ENCODE measurements at places on chromosomes 7 and 10.

GRCh38 chr7:95253986-95254385 is 70.3 kb downstream of the PON1 start:
- no peak for DNase-seq

- DNase-seq: peak; percentile 75
Measured at GRCh38 chr10:106573106-106573505, 591.4 kb downstream of the SORCS1 start.

- DNase-seq: no peak
Measured at GRCh38 chr7:22563032-22563501, 63.1 kb upstream of the STEAP1B start.

DNA sequence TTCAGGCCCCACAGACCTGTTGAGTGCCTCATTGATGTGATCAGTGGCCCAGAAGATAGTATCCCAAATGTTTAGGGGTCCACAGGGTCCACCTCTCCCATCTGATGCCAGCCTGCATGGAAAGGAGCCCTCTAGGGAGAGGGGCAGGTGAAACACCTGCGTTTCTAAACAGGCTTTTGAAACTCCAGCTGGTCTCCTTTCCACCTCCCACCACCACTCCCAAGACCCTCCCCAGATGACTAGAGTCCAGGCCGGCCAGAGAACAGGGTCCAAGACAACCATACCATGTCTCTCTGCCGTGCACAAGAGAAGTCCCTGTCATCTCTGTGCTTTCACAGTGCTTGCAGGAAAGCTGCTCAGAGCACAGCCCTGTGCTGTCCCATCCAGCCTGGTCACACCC is 105.0 kb upstream of the NANOS1 start:
- no peak for DNase-seq

DNA sequence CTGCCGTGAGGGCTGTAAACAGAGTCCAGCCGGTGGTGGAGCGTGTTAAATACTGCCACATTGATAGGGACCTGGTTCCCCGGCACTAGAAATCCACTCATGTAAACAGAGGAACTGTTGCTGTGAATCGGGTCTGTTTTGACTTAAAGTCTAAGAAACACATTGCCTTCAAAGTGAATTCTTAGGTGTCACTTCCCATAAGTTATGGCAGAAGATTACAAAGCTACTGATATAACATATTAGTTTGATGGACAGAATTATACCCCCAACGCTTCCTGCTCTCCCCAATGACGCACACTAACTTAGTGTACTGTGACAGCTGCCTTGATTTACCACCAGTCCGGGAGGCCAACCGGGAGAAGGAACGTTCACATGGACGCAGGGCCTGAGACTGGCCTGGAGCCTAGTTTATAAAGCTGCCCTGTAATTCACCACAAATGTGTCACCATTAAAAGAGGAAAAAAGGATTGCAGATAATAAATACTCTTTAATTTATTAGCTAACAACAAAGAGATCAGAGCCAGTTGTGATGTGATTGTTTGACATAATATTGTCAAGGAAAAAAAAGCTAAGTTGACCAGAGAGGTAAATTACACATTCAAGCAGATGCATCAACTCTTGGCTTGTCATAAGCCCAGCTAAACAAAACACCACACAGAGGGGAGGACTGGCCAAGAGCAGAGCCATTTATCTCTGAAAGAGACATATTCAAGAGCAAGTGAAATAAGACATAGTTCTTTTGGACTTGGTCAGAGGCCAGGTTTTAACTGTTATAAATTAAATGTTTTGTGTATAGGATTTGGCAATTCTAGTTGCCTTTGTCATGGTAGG is 820.6 kb downstream of the LRMDA start:
- DNase-seq: no peak
